ENCODE measurements at places on chromosomes 12 and 14.
A peak's percentile ranks its signal among the peaks of the same experiment; 100 is the strongest.

GRCh38 chr14:75399843-75400775, 27.7 kb upstream of the JDP2 start:
- peak; percentile 97 for DNase-seq

DNA sequence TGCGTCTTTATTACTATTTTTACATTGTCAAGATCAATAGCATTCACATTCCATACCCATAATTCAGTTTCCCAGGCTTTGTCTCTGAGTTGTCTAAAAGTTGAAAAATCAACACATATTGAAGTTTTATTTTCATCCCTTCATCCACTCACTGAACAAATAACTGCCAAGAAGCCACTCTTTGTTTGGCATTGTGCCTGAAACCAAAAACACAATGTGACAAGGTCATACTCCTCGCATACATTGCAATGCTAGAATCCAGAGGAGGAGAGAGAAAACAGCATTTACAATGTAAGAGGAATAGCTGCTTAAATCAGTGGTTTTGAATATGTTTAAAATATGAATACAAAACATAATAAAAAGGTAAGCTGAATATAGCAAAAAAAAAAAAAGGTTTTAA, 71.8 kb downstream of the CCDC60 start:
- DNase-seq = no peak

DNA sequence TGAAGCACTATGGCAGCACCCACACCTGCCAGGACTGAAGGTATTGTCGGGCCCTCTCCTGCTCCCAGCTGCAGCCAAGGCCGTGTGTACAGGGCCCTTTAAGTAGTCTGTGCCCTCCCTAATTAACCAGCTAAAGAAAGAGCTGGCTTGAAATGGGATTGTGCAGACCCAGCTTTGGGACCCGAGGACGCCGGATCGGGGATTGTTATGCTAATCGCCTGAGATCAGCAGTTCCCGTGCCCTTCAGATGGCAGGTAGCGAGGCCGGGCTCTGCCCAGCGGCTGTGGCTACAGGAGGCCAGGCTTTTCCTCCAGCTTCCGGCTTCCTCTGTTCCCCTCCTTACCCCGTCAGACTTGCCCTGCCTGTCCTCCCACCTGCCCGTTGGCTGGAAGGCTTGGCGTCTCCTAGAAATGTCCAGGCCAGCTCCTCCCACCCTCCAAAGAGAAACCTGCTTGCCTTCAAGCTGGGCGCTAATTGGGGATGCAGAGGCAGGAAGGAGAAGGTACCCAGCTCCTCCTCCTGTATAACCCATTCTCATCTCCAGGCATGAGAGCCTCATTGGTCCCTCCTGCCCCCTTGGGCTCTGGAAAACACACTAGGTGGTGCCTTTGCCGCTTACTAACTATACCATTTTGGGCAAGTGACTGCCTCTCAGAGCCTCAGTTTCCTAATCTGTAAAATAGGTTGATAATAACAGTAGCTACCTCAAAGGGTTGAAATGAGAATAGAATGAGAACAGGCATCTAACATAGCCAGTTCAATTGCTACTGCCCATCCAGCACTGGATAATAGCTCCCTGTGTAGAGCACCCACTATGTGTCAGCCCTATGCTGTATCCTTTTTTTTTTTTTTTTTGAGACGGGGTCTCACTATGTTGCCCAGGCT, 25.8 kb upstream of the MSI1 start:
- DNase-seq = no peak

- no peak for DNase-seq
Observed at GRCh38 chr12:24730489-24730896, 218.4 kb downstream of the BCAT1 start.

DNA sequence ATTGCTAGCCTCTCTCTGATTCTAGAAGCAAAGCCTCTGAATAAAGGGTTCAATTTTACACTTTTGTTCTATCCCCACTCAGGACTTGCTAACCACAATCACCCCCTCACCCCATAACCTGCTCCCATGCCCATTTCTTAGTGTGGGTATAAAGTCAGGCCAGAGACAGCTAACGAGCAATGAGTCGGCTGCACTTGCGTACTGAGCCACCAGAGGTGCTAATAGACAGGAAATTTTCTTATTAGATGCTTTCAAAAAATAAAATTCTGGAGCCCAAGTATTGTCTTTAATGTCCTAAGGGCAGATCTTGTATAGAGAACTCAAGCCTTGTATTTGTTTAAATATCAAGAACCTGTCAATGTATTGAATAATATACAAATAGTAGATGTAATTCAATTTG, 256.9 kb downstream of the SYT1 start:
- no peak for DNase-seq

DNA sequence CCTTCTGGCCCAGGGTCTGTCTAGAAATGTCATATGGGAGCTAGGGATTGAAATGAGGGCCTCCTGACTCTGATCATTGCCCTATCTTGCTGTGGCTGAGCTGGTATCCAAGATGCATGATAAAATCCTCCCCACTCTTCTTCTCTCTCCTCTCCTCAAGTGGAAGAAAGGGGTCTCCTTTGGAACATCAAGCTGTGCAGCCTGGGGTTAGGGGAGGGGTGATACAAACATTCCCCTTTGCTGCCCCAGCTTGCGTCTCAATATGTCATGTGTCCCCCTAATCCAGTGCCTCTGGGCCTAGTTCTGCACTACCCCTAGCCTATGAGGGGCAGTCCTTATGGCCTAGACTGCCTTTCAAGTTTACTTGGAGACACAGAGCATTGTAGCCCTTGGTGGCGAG, 8.5 kb downstream of the RDH16 start:
- no peak for DNase-seq

DNA sequence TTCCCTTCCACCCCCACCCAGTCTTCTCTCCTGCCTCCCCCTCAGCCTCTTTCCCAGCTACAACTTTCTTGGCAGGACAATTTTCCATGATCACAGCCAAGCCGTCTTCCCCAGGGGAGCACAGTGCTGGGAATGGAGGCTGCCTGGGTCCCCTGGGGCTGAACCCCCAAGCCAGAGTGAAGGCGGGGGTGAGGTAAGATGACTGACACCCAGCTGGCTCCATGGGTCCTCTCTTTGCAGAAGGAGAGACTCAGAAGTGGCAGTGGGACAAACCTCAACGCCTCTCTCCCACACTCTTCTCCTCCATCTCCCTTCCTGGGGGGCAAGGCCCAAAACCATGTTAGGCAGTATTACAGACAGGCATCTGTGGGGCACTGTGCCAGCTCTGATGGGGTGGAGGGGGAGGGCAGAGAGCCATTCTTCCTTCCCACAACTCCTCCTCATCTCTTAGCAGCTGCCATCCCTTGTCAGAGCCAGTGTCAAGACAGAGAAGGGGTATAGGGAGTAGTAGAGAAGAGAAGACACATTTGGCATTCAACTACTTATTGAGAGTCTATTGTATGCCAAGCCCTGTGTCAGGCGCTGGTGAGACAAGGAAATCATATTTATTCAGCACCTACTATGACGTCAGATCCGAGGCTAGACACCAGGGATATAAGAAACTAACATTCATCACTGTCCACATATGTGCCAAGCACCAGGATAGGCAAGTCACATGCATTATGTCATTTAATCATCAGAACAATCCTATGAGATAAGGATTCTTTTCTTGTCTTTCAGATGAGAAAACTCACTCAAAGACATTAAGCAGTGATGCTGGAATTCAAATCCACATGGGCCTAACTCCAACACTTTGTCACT, 3.6 kb downstream of the ITGA7 start:
- no peak for DNase-seq

GRCh38 chr12:29398495-29398894, 17.5 kb upstream of the ERGIC2 start:
- no peak for DNase-seq

GRCh38 chr12:29023436-29024076, 125.5 kb upstream of the FAR2 start:
- DNase-seq = no peak

GRCh38 chr12:49165114-49165513, 23.8 kb downstream of the TUBA1A start:
- DNase-seq = no peak

Data from BE2C (cell line).